ENCODE measurements at places on chromosomes 6 and 20. TPM values are rescaled to one million over a fixed set of nuclear protein-coding genes. Genes with fewer than 3 reads are reported as not detected.

GRCh38 chr6:125738276-125738675 lies 11.2 kb upstream of the HEY2 start:
- no peak for DNase-seq

- DNase-seq, result no peak
These were observed 405.3 kb upstream of the HS3ST5 start for GRCh38 chr6:114747995-114748625.

DNA sequence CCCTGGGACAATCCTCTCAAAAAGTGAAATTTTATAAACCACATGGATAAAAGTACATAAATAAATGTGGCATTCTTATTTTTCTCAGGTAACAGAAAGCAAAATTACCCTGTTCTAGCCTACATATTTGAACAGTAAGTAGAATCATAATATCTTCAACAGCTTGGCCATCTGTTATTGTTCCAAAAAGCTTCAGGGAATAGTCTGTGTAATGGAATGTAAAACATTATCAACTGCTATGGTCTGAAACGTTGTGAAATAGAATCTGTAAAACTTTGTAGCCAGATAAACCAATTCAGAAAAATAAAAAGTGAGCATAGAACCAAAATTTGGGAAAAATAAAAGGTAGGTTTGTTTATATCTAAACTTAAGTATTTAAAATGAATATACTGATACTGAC lies 114.7 kb downstream of the THEMIS start:
- DNase-seq, result no peak

DNA sequence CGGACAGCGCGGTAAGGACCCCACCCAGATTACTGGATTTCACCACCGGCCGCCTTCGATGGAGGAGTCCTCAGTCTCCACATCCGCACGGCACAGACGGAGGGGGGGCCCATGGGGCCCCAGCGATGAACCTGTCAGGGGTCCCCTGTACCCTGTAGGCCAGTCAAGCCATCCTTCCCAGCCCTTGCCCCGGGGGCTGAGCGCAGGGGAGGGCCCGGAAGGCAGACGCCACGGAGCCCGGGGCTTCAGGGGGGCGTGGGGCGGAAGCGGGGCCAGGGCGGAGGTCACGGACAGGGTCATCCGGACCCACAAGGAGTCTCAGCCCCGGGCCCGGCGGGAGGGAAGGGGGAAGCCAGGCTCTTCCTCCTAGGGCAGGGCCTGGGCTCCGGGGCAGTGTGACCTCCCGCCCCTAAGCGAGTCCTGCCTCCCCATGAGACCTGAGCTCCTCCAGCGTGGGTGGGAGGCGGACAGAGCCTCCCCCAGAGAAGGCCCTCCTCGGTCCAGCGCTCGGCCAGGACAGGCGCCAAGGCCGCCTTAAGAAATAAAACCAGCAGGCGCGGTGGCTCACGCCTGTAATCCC lies 22.8 kb downstream of the ZBTB46 start:
- no peak for DNase-seq

DNA sequence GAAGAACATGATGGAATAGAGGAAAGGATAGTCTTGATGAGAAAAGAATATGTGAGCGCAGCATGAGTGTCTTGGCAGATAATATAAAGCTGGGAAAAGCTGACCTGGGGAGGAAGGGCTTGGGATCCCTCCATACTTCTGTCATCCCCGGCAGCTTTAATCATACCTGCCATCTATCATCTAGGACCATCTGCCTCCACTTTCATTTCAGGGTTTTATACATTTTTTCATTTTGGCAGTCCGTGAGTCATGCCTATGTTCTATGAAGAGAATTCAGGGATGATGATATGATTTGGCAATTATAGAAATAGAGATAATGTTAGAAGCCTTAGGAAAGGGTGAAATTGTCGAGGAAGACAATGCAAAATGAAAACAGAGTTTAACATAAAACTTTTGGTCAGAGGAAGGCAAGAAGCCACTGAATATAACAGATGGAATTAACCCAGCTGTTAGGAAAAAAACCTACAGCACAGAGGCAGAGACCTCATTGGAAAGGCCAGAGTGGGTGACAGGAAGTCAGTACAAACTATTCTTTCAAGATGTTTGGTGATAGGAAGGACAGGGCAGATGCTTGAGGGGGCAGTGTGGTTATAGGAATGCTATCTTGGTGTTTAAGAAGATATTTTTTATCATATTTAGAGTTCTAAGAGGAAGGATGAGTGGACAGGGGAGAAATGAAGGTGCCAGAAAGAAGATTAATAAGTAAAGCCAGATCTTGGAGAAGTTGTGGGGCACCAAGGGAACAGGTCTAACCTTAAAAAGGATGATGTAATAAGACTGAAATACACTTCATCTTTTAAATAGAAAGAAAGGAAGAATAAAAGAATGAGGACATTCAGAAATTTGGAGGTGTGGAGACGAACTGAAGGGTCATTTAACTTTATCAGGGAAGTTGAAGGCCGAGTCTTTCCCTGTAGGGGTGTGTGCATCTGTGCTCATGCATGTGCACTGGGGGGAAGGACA lies 37.8 kb downstream of the MARCKS start:
- DNase-seq, result no peak

DNA sequence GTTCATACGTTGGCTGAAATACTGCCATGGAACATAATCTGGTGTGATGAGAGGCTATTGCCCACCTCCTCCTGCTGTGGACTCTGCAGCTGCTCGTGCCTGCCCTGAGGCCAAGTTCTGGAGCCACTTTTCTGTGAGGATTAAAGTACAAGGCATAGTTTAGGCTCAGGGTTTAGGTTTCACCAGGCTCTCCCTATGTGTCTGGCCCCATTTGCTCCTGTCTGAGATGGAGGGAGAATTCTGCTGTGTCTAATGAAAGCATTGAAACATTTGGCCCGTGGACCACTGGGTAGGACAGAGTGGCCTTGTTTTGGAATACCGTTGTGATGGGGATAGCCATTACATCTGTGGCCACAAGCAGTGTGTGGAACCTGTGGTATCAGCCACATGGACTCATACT lies 5.9 kb downstream of the WRNIP1 start:
- DNase-seq, result no peak

DNA sequence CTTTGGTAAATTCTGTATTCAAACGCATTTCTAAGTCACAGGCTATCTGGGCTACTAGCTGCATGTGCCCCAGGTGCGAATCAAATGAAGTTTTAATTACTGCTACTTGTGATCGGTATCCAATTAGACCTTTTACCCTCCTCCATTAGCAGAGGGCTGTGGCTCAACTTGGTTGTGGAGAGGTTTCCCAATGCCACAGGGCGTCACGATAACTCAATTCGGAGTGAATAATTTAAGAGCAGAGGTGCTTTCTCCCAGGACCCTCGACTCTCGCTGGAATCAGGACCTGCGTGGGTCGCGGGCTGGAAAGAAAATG lies 640 bp downstream of the SAYSD1 start:
- DNase-seq, result no peak

GRCh38 chr6:151352410-151353396 lies 38.7 kb downstream of the ZBTB2 start:
- no peak for DNase-seq

SIGLEC1 gene
- total RNA-seq, result not detected

DIDO1 gene
- total RNA-seq, result 57.9 TPM

PREX1 gene
- 83.9 TPM for total RNA-seq

ETV7 gene
- total RNA-seq, result 0.51 TPM

TUBB gene
- total RNA-seq, result 1,128 TPM

C6orf52 gene
- 1.7 TPM for total RNA-seq
